ENCODE measurements at places on chromosomes 12 and 14.

GRCh38 chr12:95642583-95642982 is 91.3 kb upstream of the USP44 start:
- no peak for DNase-seq

DNA sequence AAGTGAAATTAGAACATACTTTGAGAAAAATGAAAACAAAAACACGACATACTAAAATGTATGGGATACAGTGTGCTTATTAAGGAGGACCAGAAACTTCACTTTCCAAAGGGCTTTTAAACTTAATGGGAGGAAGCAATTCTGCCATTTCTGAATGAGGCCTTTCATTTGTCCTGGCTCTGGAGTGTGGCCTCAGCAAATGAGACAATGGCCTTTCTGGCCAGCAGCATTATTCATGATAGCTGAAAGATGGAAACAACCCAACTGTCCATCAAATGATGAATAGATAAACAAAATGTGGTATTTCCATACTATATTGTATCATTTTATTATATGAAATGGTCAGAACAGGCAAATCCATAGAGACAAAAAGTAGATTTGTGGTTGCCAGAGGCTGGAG is 338.6 kb downstream of the CEP128 start:
- no peak for DNase-seq

DNA sequence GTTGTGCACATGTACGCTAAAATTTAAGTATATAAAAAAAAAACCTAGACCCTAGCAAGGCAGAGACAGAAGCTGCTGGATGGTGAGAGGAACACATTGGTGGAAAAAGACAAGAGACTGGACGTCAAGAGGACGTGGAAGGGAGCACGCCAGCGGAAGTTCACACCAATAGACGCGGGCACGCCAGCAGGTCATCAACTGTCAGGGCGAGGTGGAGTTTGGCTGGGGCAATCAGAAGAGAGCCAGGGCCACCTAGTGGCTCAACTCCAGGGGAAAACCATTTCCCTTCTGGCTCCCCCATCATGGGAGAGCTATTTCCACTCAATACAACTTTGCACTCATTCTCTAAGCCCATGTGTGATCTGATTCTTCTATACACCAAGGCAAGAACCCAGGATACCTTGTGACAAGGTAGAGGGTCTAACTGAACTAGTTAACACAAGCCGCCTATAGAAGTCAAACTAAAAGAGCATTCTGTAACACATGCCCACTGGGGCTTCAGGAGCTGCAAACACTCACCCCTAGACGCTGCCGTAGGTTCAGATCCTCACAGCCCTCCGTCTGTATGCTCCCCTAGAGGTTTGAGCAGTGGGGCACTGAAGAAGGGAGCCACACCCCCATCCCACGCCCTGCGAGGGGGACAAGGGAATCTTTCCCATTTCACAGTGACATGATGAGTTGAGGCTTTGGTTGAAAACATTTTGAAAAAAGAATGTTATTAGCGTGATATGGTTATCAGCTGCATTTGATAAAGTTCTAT is 702.7 kb downstream of the TMTC2 start:
- no peak for DNase-seq

GRCh38 chr12:71649401-71649800 is 14.2 kb downstream of the ZFC3H1 start:
- no peak for DNase-seq

- no peak for DNase-seq
Observed at GRCh38 chr14:43754838-43755237, 752.2 kb downstream of the FSCB start.

DNA sequence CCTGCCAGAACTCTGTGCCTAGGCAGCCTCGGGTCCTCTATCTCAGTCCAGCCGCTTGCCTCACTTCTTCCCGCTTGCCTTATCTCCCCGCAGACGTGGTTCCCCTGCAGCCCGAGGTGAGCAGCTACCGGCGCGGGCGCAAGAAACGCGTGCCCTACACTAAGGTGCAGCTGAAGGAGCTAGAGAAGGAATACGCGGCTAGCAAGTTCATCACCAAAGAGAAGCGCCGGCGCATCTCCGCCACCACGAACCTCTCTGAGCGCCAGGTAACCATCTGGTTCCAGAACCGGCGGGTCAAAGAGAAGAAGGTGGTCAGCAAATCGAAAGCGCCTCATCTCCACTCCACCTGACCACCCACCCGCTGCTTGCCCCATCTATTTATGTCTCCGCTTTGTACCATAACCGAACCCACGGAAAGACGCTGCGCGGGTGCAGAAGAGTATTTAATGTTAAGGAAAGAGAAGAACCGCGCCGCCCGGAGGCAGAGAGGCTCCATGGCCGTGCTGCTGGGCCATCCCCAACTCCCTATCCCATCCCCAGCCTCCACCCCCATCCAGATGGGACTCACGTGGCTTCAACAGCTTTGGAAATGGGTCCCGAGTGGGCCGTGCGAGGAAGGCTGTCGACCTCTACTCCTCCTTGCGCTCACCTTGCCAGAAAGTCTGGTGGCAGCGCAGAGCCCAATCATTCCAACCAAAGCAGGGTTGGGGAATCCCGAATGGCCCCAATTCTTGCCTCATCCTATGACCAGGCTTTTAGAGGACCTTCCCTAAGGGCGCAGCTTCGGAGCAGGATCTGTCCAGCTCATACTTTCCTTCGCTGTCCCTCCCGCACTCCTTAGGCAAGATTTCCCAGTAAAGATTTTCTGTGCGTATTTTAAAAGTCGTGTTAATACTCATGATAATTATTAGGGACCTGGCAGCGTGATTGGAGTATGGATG is 6.5 kb downstream of the HOXC13 start:
- DNase-seq: no peak

DNA sequence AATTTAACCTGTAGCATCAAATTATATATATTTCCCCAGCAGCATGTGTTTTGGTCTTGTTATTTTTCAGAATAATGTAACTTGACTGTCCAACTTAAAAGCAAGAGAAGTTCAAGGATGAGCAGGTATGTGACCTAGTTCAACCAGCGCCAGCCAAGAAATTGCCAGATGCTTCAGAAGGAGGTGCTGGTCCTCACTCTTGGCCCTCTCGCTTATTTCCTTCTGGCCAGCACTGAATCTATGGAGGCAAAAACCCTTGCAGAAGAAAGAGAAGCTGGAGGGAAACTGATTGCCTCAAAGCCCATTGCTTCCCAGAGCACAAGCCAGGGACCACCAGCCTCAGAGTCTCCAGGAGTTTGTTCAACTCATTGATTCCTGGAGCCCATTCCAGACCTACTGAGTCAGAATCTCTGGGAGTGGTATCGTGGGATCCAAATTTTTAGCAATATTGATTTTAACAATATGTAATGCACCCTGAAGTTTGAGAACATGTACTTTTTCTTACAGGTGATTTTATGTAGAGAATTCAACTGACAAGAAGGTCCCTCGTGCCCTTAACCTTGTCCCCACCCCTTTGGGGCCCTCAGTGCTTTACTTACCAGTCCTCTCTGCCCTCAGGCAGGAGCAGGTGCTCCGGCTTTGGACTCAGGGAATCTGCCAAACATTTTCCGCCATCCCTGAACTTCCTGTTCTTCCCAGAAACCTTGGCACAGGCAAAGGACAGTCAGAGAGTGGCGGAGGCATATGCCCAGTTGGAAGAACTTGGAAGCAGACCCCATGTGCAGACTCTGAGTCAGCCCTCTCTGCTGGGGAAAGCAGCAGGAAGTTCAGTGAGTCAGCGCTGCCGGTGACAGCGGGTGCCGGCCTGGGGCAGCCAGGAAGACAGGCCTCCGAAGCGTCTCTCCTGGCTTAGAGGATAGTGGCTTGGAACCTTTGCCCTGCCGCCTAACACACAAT is 10.4 kb downstream of the BEST3 start:
- DNase-seq: no peak

GRCh38 chr12:50425589-50426258 is 25.0 kb downstream of the LARP4 start:
- no peak for DNase-seq

DNA sequence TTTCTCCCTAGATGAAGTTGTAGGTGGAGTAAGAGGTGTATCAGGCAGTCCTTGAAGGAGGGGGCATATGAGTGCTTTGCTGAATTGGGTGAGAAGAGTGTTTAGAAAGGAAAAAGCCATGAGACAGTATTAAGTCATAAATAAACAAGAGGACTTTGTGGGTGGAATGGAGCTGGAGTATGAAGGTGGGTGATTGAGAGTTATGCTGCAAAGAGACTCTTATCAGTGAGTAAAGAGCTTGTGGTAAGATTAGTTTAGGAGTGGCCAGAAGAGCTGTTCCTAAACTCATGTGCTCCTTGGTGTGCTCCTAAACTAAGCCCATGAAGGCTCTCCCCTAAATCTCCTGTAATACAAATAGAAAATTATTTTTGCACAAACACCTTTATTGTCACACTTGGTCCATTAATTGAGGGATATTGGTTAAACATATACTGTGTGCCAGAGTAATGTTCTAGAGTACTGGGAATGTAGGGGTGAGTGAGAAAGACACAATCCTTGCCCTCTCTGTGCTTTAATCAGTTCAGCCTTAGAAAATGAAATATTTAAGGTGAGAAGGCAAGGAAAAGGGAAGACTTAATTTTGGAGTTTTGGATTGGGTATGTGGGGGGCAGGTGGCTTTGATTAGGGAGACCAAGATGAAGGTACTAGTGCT is 9.8 kb downstream of the CHPT1 start:
- no peak for DNase-seq

DNA sequence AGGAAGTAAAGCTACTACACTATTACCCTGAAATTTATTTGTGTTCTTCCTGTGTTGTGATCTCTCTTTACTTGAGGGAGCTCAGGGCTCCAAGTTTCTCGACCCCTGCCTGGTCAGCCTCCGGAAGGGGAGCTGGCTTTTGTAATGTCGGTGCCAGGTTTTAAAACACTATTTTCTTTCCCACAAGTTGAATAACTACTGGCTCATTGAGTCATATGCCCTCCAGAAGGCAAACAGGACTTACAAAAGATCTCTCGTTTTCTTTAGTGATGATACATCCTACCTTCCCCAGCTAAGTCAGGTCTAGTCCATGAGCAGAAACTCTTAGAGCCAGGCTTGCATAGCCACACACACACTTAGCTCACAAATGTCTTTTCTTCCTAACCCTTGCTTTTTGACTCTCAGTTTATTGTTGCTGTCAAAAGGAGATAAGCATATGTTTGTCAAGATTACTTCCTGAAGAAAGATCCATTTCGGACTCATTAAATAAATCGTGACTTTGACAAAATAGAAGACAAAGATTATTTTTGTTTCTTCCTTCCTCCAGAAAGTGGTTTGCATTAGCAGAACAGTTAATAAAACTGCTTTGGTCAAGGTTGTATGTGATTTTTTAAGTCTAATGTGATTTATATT is 209.8 kb upstream of the FLRT2 start:
- DNase-seq: no peak

DNA sequence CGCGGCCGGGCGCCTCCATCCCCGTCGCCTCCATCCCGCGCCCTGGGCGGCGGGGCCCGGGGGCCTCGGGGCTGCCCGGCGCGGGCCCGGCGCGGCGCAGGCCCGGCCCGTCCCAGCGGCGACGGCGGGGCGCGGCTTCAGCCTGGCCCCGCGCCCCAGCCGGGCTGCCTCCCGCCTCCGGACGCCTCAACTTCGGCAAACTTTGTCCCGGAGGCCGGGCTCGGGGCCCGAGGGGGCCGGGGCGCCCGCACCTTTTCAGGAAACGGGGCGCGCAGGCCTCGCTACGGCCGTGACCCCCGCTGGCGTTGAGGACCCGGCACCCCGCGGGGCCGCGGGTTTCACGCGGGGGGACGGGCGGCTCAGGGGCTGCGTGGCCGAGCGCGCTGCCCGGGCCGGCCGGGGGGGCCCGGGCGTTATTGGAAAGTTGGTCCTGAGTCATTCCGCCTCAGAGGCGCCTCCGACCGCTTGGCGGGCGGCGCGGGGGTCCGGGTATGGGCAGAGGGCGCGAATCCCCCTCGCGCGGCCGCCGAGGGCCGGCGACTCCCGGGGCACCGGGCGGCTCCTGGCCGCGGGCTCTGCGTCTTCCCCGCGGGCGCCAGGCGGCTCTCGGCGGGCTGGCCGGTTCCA is 575 bp downstream of the TRAF3 start:
- DNase-seq: no peak

GRCh38 chr14:89672636-89673511 is 255.8 kb upstream of the FOXN3 start:
- no peak for DNase-seq

DNA sequence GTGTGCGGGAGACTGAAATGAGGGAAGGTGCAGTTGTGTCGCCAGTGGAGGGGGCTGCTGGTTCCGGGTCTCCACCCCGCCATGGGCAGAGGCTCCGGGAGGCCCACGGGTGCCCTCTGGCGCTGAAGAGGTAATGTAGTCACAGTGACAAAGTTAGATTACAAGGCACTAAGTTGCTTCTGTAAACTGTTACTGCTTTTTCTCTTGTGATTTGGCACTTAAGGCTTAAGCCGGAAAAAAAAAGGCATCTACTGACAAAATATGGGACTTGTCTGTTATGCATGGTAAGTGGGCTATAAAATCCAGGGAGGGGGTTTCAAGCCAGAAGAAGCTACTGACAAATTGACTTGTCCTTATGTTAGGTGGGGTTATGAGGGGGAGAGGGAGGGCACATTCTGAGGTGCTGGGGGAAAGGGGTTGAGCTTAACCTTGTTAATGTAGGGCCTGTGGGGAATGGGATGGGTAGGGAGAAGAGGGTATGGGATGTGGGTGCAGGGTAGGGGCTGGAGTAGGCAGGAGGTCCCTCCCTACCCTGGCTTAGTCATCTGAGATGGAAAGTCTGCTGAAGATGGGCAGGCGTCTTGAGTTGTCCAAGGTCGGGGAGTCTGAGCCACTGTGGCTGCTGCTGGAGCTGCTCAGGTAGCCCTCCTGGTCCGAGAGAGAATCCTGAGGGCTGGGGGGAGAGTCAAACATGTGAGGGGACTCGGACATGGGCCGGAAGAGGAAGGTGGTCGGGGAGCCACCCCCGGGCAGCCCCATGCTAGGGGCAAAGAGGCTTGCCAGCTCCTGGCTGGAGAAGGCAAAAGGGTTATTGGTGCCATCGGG is 3.7 kb downstream of the ZFP36L1 start:
- peak; percentile 73 for DNase-seq

DNA sequence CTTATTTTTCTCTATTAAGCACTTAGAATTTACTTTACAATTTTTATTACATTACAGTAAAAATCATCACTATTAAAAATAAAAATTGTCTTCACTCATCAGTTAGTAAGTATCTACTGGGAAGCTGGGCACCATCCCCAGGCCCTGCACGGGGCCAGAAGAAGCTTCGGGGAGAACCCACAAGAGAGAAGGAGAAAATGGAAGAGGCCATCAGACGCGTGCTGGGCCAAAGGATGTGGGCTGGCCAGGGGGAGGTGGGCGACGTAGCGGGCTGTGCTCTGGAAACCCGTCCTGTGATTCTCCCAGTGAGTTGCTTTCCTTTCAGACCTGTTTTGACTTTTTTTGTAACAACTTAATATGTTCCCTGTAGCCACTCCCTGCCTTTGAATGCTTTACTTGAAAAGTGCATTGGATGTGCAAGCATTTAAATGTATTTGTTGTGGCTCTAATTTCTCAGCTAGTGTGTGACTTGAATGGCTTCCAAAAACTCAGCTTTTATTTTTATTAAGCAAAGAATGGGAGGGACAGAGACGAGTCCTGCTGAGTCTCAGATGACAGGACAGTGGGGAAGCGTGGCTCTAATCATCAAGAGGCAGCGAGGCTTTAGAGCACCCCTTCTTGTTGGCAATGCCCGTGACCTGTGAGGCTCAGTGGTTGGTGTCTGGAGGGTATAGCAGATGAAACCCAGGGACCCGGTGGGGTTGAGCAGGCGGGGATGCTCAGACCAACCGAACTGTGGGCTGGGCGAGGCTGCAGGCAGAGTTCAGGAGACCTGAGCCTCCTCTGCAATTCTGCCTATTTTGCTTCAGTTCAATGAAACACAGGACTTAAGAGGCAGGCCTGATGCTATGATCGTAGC is 38.8 kb downstream of the SYNE3 start:
- DNase-seq: no peak
